ENCODE measurements at places on chromosomes 11 and 22.

GRCh38 chr11:102307727-102308038 lies 9.6 kb upstream of the BIRC3 start:
- DNase-seq: no peak

DNA sequence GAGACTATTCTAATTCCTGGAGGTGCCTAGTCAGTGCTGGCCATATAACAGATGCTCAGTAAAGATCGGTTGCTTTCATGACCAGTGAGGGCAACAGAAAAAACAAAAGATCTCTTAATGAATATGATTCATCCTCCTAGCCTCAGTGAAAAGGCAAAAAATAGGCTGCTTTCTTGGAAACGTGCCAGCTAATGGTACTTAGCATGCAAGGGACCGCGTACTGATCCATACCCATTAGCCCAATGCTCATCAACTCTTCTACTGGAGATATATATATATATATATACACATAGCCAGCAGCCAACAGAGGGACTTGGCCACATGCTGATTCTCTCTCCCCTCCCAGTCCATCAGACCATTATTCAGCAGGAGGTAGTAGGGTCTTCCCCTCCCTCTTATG lies 320.4 kb downstream of the KIRREL3 start:
- DNase-seq: peak; percentile 49

GRCh38 chr11:36451045-36451444 lies 59.0 kb downstream of the TRAF6 start:
- DNase-seq: no peak

- no peak for DNase-seq
Observed at GRCh38 chr11:6587360-6587953, 16.0 kb downstream of the RRP8 start.

- no peak for DNase-seq
Observed at GRCh38 chr11:91459840-91460239, 764.8 kb upstream of the FAT3 start.

DNA sequence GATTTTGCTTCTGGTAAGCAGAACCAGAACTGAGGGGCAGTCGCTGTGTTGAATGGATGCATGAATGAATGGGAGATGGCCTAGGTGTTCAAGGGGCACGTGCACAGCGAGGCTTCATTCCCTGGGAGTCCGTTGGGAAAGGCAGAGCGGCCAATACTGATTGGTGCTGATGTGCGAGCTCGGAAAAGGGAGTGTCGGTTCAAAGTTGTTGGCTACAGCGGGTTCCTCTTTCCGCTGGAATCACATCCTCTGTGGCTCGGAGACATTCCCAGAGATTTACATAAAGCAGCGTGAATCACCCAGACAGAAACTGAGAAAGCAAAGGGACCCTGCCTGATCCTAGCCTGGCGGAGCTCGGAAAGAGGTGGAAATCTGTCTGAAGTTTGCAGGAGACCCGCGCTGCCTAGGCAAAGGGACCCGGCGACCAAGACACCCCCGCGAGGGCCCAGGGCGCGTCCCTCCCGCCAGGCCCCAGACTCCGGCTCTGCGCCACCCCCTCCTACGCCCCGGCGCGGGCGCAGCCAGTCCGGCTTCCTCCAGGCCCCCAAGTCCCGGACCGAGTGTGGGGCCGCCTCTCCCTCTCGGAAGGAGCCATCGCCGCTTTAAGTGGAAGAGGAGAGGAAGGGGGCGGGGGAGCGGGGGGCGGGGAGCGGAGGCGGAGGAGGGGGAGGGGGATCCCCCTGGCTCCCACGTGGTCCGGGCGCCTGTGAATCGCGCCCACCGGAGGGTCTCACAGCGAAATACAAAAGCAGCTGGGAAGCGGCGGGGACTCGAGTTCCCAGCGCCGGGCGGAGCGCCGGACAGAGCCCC lies at the start of gene FJX1:
Gene FJX1 (plus strand): TSS at position 774 of the 810 bp plus-strand sequence. CDS start 177 bp downstream, outside the sequence.
- peak; percentile 95 for DNase-seq

- DNase-seq: no peak
Observed at GRCh38 chr22:48488149-48488551, 1339.5 kb downstream of the BRD1 start.

DNA sequence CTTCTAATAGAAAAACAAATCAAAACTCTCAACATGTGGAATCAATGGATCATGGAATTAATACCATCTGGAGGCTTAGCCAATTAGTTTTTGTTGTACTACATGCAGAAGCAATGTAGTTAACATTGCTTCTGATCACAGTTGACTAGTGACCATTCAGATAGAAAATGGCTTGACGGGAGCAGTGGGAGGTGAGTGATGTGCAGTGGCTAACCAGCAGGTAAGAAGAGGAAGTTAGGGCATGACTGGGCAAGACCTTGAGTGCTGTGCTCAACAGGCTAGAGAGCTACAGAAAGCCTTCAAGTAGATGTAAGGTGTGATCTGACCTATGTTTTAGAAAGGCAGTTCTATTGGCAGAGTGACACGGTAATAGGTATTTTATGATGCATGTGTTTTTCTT lies 60.7 kb upstream of the ALKBH3 start:
- no peak for DNase-seq

DNA sequence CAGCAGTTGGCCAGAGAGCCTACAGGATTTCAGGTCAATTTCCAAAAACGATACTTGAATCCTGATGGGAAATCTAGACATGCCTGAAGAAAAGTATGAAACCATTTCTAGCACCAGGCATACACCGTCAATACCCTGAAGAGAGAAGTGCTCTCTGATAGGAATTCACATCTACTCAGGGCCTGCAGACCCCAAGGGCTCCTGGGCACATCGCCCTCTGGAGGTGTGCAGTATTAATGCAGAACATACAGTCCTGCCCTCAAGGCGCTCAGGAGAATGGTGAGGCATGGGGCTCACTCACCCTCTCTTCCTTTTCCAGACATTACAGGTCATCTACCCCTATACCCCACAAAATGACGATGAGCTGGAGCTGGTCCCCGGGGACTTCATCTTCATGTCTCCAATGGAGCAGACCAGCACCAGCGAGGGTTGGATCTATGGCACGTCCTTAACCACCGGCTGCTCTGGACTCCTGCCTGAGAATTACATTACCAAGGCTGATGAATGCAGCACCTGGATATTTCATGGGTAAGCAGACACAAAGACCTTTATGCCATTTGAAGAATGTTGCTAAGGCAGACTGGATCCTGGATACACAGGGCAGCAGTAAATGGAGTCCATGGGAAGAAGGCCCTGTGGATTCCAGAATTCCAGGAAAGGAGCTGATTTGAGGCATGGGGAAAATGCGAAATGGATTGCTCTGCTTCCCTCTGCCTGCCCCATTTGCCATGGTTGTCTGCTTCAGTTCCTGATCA lies 49.3 kb upstream of the CRTAM start:
- DNase-seq: no peak

DNA sequence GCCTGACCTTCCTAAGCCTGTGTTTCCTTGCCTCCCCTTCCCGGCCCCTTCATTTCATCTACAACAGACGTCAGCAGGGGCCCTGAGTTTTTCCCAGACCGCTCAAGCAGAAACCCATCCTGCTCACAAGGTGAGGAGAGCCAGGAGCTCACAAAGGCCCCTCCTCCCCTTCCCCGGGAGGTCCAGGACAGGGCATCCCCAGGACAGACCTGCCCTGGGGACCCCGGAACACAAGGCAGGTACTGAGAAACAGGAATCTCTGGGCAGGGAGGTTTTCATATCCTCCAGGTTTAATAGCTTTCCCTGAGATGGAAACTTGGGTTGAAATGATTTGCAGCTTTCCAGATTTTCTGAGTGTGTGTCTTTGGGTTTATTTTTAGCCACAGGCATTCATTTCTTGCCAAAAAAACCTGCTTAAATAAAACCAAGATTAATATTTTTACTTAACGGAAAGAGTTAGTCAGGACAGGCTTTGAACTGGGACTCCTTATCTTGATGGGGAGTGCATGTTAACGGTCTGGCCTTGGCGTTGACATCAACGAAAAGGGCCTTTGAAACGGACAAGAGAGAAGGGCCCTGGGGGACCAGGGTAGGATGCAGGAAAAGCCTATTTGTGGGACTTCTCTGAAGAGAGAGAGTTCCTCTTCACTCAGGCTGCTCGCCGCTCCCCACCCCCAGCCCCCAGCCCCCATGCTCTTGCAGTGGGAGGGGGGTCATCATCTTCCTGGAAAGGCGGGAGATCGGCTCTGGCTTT lies 38.5 kb downstream of the TIMP3 start:
- peak; percentile 63 for DNase-seq

DNA sequence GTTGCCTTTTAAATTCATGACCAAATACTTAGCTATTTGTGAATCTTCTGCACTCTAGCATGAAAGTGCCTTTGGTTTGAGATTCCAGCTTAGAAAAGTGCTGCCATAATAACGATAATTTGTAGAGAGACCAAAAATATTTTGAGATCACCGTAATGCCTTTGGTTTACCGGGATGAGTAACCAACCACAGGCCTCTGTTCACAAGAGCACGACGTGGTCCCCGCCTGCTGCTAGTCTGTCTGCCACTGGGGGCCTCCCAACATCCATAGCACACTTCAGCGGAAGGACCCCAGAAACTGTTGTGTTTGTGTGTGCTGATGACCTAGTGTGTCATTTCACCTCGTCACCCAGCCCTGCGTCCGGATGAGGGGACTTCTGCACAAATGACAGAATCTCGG lies 67.0 kb upstream of the RASSF10 start:
- no peak for DNase-seq

DNA sequence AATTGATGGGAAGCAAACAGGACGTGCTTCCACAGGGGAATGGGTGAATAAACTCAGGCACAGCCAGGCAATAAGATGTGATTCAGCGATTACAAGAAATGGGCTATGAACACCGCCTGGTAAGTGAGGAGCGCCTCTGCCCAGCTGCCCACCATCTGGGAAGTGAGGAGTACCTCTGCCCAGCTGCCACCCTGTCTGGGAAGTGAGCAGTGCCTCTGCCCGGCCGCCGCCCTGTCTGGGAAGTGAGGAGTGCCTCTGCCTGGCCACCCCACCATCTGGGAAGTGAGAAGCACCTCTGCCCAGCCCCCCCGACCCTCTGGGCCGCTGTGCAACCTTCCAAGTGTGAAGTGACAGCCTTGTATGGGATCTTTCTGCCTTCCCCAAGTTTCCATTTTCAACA lies 73.2 kb upstream of the PRR5 start:
- DNase-seq: peak; percentile 8

DNA sequence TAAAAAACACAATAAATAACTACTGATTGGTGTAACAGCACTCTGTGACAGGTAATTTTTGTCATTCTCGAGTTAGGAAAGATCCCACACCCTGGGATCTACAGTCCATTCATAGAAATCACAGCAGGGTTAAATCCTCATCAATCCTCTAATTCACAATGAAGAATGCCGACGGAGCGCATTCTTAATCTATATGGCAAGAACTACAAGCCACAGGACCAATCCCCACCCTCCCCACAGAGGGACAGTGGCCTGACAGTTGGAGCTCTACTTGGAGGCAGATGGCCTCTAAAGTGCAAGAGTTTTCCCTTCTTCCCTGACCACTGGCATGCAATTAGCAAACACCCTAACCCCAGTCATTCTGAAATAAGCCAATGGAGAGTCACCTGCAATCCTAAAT lies 34.2 kb downstream of the TCF20 start:
- DNase-seq: no peak

GRCh38 chr11:27705873-27706820 lies 5.9 kb upstream of the BDNF start:
- peak; percentile 58 for DNase-seq

DNA sequence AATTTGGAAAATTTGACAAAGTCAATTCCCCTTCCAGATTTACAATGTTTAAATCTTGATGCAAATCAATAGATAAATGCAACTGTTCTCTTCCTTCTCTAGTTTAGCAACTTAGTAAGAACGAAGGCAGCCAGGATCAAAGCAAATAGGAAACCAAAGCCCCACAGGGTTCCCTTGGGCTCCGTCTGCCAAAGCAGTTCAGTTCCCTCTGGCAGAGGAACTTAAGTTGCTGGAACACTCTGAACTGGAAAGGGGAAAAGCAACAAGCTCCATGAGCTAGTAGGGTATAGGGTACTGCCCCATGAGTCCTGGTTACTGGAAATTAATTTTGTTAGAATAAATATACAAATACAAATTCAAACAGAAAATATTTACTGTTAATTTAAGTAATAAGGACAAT lies 91.3 kb downstream of the RELT start:
- DNase-seq: no peak

- DNase-seq: no peak
Observed at GRCh38 chr11:104791896-104792295, 106.4 kb downstream of the CASP12 start.

DNA sequence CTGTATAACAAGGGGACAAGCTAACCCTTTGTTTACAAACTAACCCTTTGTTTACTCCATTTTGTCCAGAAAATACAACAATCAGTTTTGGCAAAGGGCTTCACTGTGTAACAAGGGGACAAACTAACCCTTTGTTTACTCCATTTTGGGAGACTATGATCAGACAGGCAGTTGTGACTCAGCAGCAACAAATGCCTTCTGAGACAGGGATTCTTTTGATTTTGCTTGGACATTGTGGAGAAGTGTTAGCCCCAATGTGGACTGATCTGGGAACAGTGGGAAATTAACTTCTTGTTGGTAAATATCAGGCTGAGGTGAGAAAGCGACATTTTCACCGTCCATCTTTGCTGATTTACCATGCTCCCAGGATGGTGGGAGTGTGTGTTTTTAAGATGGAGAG lies 983 bp downstream of the EHF start:
- no peak for DNase-seq

- no peak for DNase-seq
Observed at GRCh38 chr11:123282597-123282996, 87.5 kb upstream of the CLMP start.

GRCh38 chr22:36227396-36227795 lies 11.9 kb downstream of the APOL2 start:
- DNase-seq: no peak

DNA sequence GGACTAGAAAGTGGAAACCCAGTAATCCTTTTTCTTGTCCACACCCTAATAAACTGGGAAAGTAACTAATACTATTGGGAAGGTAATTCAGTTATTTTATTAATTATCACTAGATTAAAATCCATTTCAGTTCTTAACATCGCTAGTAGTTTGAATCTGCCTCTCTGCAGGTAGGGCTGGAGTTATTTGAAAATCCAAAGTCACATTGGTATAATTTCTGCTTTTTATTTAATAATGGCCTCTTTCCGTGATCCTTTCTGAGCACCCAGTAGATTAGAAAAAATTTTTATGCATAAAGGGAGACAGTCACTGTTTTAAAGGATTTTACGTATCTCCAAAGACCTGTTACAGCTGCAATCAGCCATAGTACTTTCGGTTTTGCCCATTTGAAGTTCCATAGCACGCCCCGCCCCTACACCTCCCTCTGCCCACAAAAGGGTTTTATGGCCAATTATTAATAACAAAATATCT lies 605 bp upstream of the COPB1 start:
- peak; percentile 67 for DNase-seq

GRCh38 chr11:62399878-62400266 lies 19.0 kb upstream of the SCGB1A1 start:
- DNase-seq: no peak

GRCh38 chr22:27627444-27627833 lies 174.1 kb downstream of the MN1 start:
- no peak for DNase-seq
